Effector memory CD4-positive, alpha-beta T cell (primary cell): ENCODE measurements at places on chromosomes 11 and 22.

- no peak for DNase-seq
These were observed 830.8 kb downstream of the TBC1D22A start for GRCh38 chr22:47593291-47593690.

DNA sequence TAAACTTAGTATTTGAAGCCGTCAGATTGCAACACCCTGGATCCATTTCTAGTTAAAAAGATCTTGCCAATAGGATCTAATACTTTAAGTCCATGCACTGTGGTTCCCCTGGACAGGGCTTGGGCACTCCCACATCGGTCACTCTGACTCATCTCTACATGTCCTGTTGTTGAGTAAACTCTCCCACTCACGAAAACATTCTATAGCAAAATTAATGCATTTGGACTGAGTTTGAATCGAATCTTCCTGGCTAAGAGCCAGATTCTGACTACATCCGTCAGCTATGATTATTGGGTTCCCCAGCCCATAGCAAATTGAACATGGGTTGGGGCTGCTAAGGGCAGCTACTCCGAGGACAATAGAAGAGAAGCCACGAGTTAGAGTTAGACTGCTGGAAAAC is 182.1 kb upstream of the SORL1-AS1 start:
- DNase-seq = no peak

DNA sequence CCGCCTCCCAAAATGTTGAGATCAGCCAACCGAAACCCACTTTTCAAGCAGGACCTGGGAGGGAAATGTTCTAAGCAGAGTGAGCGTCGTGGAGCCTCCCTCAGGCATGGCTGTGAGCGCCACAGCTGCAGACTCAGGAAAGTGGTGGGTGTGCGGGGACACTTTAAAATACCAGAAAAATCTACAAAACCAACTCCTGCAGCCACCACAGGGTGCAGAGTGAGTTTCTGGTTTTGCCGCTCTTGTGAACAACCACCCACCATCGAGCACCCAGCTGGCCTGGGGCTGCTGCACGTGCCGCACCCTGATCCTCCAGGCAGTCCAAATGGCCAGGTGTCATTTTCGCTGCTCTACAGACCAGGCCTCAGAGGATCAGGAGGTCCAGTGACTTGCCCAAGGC is 46.9 kb downstream of the CELSR1 start:
- DNase-seq = no peak

DNA sequence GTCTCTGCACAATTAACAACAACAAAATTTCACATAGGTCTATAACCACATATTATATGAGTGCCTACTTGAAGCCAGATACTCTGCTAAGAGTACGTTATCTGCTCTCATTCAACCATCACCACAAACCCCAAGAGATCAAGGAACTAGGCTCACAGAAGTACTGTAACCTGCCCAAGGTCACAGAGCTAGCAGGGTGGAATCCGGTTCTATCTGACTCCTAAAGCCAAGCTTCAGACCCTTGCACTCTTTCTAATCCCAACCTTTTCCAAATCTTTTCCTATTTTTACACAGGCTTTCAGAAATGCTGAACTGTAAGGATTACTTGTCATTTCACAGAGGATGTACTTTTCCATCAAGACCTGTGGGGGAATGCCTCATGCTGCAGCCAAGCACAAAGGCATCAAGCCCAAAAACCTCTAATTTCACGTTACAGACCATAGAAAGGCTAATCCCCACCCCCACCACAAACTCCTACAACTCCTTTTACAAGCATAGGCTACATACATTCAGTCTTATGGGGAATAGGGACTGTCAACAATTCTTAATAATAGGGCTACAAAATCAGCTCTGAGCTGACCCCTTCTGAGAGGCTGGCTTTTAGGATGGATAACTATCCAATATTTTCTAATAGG is 927 bp downstream of the PRCP start:
- DNase-seq = no peak

- DNase-seq = no peak
These were observed 132.5 kb downstream of the HIPK3 start for GRCh38 chr11:33389635-33390034.

- DNase-seq = no peak
These were observed 265.3 kb upstream of the ANO5 start for GRCh38 chr11:21927628-21928027.

GRCh38 chr22:39745789-39746188 is 147.8 kb downstream of the ENTHD1 start:
- DNase-seq = no peak

- DNase-seq = no peak
These were observed 532.2 kb upstream of the CCDC90B start for GRCh38 chr11:83818349-83818748.

GRCh38 chr11:79152511-79152910 is 288.3 kb downstream of the TENM4 start:
- DNase-seq = no peak

GRCh38 chr22:19204640-19205039 is 26.1 kb upstream of the SLC25A1 start:
- no peak for DNase-seq

DNA sequence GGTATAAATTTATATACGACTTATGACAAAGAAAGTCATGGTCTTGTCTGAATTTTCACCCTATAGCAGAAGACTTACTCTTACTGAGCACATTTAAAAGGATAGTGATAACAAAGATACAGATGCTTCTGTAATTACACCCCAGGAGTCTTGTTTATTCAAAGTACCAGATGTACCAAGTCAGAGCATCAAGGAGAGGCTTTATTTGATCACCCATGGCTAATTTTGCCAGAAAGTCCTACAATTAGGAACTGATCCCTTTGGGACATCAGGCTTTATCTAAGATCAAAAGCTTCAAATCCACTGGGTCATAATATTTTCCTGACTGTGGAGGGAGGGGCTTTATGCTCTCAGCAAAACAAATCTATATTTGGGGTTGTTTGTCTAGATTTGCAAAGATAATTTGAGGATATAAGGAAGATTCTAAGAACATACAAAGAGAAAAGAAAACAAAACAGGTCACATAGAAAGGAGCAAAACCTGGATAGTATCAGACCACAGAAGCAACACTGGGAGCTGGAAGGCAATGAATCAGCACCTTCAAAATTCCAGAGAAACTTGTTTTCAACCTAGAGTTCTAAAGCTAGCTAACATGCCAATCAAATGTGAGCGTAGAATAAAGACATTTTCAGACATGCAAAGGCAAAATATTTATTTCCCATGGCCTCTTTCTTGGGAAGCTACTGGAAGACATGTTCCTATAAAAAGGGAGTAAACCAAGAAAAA is 124.8 kb upstream of the CSNK2A3 start:
- no peak for DNase-seq

DNA sequence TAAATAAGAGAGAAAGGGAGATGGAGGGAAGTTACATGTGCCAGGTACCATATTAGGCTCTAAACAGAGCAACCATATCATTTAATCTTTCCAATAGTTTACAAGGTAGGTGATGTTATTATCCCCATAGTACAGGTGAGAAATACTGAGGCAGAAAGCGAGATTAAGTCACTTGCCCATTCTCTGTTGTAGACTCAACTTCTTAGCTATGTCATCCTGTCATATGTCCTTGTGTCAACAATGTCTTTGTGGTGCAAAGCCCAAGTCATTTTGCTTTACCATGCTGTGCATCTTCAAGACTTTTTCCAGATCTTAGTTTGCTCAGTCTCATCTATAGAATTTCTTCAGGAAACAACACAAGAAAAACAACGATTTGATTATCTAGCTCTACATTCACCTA is 205.0 kb upstream of the E2F8 start:
- DNase-seq = no peak

- DNase-seq = no peak
These were observed 3.6 kb downstream of the TNRC6B start for GRCh38 chr22:40181323-40181722.
